ENCODE measurements at places on chromosomes 7 and 10. TPM values are rescaled to one million over a fixed set of nuclear protein-coding genes. Genes with fewer than 3 reads are reported as not detected.

Gene BMPER
- total RNA-seq = 28.2 TPM

Gene PIK3CG
- not detected for total RNA-seq

Gene NUTM2E
- 0.47 TPM for total RNA-seq

Gene SLC16A9
- 1.8 TPM for total RNA-seq

Gene HOXA9
- 4.0 TPM for total RNA-seq

Gene C10orf105
- total RNA-seq = 0.12 TPM

Gene GBF1
- total RNA-seq = 43.4 TPM

Gene CPEB3
- 0.82 TPM for total RNA-seq

Gene ASB15
- total RNA-seq = not detected

Gene KIAA1549
- total RNA-seq = 3.9 TPM

Gene DOCK4
- 7.1 TPM for total RNA-seq

Gene GPC2
- 0.23 TPM for total RNA-seq

Gene OR13A1
- not detected for total RNA-seq

Gene PRKG1
- total RNA-seq = 15.3 TPM

Gene C7orf33
- not detected for total RNA-seq
